Hippocampal formation (tissue), 2 donors: ENCODE measurements at places on chromosomes 1 and 21.

DNA sequence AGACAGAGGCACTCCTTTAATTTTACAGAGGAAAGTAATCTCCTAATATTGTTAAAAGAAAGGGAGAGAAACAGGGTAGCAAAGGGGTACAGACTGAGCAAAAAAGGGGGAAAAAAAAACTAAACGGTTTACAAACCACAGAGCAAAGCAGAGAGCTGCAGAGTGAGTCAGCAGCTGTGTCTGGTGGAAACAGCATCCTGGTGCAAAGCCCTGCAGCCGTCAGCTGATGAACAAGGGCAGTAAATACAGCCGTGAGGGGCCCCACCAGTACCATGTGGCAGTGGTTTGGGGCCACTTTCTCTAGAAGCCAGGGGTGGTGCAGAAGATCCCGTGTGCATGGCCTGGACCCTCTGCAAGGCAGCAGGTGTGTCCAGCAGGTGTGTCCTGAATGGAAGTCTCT, 111.3 kb downstream of the ERG start:
- DNase-seq: no peak

DNA sequence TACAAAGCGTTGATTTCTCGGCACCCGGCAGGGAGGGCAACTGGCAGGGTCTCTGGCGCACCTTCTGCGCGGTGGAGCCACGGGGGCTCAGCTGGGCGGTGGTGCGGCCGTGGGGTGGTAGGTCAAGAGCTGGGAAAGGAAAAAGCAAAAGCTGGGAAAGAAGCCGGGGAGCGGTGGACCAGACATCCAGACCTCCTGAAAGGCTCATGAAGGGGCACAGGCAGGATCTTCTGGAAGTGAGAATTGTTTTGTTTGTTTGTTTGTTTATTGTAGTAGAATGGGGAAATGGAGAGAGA, 7.2 kb upstream of the RNU1-1 start:
- no peak for DNase-seq

- no peak for DNase-seq
These were observed 883 bp downstream of the SLC66A1 start for GRCh38 chr1:19312782-19313635.

DNA sequence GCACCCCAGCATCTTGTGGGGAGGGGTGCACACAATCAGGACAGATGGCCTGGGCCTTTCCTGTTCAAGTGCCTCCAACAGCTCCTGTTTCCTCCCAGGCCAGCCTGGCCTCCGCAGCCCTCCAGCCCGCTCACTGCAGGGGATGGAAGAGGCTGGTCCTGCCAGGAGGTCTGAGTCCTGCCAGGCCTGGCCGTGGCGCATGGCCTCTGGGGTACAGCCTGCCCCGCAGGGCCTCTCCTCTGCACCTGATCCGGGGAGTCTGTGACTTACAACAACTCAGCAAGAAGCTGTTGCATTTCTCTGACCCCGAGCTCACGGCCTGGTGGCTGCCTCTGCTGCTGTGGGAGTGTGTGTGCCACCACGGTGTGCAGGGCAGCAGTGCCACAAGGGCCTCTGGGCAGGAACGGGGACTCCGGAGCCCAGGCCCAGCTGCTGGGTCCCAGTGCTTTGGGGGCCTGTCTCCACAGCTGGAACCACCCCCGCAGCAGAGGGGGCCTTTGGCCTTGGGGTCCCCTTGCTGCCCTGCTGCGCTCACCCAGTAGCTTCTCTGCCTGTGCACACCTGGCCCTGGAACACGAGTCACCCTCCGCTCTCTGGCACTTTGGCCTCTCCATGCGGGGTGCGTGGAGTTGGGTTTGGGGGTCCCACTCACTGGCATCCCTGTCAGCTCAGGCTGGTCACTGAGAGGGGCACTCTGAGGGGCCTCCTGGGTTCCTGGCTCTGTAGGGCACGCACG, 17.4 kb upstream of the LRRC3 start:
- no peak for DNase-seq

- no peak for DNase-seq
These were observed 53.8 kb upstream of the PSEN2 start for GRCh38 chr1:226816576-226816975.

- DNase-seq: no peak
These were observed 1.4 kb upstream of the KCNJ6 start for GRCh38 chr21:37917612-37918011.

- DNase-seq: no peak
These were observed 144.0 kb downstream of the ROR1 start for GRCh38 chr1:63917571-63918417.
